ENCODE measurements at places on chromosomes 16 and 17. TPM values are rescaled to one million over a fixed set of nuclear protein-coding genes. Genes with fewer than 3 reads are reported as not detected.
A peak's percentile ranks its signal among the peaks of the same experiment; 100 is the strongest.

- H3K36me3 ChIP-seq: no peaks in the 10 kb centered on the region
- no peaks in the 10 kb centered on the region for H3K27me3 ChIP-seq
- peaks cover 32% of the 10 kb centered on the region for H3K4me1 ChIP-seq
These were observed 3.9 kb upstream of the SOX9 start for GRCh38 chr17:72116661-72117521.

DNA sequence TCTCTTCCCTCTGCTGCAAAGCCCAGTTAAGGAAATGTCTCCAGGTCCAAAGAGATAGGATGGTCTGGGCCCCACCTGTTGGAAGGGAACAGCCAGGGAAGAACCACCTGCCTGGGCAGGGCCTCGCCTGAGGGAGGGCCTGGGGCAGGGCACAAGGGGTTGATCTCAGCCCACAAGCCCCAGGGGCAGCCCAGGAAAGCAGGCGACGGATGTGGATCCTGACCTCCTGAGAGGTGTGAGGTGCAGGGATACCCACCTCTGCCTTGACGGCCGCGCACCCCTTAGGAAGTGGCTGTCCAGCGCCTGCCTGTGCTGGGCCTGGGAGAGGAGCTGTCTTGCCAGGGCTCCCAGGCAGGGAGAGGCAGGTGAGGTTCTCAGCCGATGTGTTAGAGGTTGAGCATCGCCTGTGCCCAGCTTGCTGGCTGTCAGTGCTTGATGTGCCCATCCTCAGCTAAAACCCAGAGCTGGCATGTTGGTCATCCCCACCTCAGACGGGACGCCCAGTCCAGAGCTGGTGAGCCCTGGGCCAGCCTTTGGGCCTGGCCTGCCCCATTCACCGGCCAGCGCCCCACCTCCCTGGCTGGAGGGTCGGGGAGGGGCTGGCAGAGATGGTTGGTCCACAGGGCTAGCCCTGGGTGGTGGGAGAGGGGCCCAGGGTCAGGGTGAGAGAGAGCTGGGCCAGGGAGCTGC lies 434 bp downstream of the CEMP1 start:
- no peak for DNase-seq
- H3K27ac ChIP-seq: peak overlapping the region; percentile 65
- no peaks in the 10 kb centered on the region for H3K27me3 ChIP-seq
- H3K36me3 ChIP-seq: peaks cover 12% of the 10 kb centered on the region
- H3K4me1 ChIP-seq: peaks cover 59% of the 10 kb centered on the region

Gene TMEM204
- total RNA-seq: not detected

Gene IGFALS
- total RNA-seq: 2.4 TPM

Gene DLX3
- total RNA-seq: not detected
